ENCODE measurements at places on chromosomes 4 and X. TPM values are rescaled to one million over a fixed set of nuclear protein-coding genes. Genes with fewer than 3 reads are reported as not detected.
A peak's percentile ranks its signal among the peaks of the same experiment; 100 is the strongest.

The HSFX3 gene
- not detected for total RNA-seq

The FAT1 gene
- 122 TPM for total RNA-seq

DNA sequence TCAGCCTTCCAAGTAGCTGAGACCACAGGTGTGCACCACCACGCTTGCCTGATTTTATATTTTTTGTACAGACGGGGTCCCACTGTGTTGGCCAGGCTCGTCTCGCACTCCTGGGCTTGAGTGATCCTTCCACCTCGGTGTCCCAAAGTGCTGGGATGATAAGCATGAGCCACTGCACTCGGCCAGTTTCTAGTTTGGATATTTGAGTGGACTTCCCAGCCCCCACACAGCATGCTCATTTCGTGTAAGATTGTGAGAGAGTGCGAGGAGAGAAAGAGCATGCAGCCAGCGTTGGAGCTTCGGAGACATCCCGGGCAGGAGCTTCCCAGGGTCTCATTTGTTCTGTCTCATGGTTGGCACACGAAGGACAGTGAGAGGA, 31.8 kb downstream of the ARSD start:
- no peaks in the 10 kb centered on the region for H3K4me1 ChIP-seq
- no peaks in the 10 kb centered on the region for H3K27me3 ChIP-seq
- no peak for DNase-seq
- H3K36me3 ChIP-seq: no peaks in the 10 kb centered on the region
- peak overlapping the region; percentile 62 for H3K27ac ChIP-seq
- no peak overlapping the region for H3K4me3 ChIP-seq

DNA sequence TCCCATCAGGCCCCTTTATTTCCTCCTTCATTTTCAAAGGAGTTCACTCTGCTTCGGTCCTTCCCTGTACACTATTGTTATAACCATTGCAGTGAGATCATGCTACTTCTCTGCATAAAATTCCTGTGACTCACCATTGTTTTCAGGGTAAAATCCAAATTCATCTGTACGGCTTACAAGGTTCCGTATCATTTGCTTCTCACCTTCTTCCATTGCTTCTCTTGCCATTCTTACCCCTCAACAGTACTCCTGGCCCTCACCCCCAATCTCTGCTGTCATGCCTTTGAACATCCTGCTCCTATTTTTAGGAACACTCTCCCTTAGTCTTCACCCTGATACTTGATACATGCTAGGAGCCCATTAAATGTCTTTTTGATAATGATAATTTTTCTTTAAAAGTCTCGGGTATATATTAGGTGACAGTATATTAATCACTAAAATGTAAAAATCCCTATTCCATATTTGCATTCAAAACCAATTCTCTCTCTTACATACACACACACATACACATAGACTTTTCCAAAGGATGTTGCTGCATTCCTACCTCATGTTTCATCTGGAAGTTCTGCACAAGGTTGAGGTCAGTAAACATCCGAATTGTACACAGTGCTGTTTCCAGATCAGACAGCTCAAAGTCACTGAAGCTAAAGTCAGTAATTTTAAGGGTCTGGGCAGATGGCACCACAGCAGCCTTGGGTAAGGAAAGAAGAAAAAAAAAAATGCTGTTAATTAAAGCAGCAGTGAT, 103.4 kb downstream of the PDE5A start:
- peak; percentile 34 for DNase-seq
- no peaks in the 10 kb centered on the region for H3K4me1 ChIP-seq
- H3K36me3 ChIP-seq: peaks cover 34% of the 10 kb centered on the region
- no peaks in the 10 kb centered on the region for H3K27me3 ChIP-seq

DNA sequence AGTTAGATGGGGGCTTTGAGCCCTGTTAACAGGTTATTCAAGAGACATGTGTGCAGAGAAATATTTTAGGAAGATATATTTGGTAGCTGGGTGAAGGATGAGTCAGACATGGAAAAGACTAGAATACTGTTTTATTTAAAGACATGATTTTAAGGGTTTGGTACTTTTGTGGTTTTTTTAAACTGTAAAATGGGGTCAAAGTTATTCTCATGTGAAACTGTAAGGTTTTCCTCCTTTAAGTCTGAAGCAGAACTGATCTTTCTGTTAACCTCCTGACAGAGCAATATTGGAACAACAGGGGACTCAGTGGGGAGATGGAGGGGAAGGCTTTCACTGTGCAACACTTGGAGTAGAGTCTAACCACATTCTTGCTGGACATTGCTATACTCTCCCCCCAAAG, 112.4 kb upstream of the LSM6 start:
- H3K4me3 ChIP-seq: no peak overlapping the region
- H3K36me3 ChIP-seq: no peaks in the 10 kb centered on the region
- H3K27ac ChIP-seq: no peak overlapping the region
- H3K27me3 ChIP-seq: no peaks in the 10 kb centered on the region
- DNase-seq: no peak

GRCh38 chr4:25834411-25835107, 28.2 kb downstream of the SEL1L3 start:
- H3K4me1 ChIP-seq: no peaks in the 10 kb centered on the region
- H3K27ac ChIP-seq: no peak overlapping the region
- H3K4me3 ChIP-seq: no peak overlapping the region
- no peaks in the 10 kb centered on the region for H3K36me3 ChIP-seq

GRCh38 chr4:108365551-108365950, 196.8 kb upstream of the LEF1 start:
- H3K27me3 ChIP-seq: no peaks in the 10 kb centered on the region
- peaks cover 5% of the 10 kb centered on the region for H3K4me1 ChIP-seq
- DNase-seq: no peak
- H3K4me3 ChIP-seq: no peak overlapping the region
- H3K36me3 ChIP-seq: no peaks in the 10 kb centered on the region
- H3K27ac ChIP-seq: no peak overlapping the region

Data from lung (tissue), 17 donors.